ENCODE measurements at places on chromosomes 2 and 18. TPM values are rescaled to one million over a fixed set of nuclear protein-coding genes. Genes with fewer than 3 reads are reported as not detected.

The C2orf78 gene
- not detected for total RNA-seq

The CYS1 gene
- 0.15 TPM for total RNA-seq

The CLIP4 gene
- 25.1 TPM for total RNA-seq

DNA sequence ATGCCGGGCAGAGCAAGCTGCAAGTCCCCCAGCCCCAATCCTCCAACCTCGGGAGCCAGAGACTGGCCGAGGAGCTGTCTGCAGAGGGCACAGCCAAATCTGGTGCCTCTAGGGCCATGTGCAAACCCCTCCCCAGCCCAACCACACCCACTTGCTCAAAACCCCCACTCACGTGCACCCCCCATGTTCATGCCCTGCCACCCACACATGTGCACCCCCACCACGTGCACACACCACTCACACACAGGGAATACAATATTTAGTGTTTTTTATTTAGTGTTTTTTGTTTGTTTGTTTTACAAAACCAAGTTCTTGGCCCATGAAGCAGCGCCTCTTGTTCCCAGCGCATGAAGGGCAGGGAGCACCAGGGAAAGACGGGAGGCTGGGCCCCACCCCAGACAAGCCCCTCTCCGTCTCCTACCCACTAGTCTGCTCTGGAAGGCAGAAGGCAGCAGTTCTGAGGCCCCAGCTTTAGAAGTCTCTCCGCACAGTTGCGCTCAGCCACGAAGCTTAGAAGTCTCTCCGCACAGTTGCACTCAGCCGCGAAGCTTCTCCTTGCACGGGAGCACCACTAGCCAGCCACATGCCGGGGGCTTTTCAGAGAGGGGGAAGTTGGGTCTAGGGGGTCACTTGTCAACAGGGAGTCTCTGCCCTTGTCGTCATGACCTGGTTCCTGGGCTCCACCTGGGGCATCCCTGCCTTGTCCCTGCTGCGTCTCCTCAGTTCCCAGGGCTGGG, 276.1 kb upstream of the HDAC4 start:
- no peaks in the 10 kb centered on the region for H3K4me1 ChIP-seq
- H3K27ac ChIP-seq: no peak overlapping the region
- no peak for DNase-seq
- H3K36me3 ChIP-seq: no peaks in the 10 kb centered on the region

GRCh38 chr2:68388358-68388757, 23.3 kb downstream of the PLEK start:
- H3K4me1 ChIP-seq: no peaks in the 10 kb centered on the region
- no peaks in the 10 kb centered on the region for H3K36me3 ChIP-seq
- H3K27me3 ChIP-seq: peaks cover 53% of the 10 kb centered on the region
- H3K27ac ChIP-seq: no peak overlapping the region

DNA sequence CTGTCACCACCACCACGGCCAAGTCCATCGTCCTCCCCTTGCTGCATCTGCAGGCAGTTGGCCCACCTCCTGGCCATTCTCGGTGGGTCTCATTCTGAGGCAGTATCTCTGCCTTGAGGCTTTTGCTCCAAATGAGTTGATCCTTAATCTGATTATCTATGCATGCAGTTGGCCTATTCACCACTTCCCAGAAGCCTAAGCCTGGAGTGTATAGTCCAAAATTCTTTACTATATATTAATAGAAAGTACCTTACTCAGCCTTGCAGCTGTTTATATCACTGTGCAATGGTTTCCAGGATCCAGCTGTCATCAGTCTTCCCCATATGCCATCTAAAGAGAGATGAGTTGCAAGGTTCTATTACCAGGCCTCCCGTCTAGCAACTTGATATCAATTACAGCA, 292.4 kb downstream of the SS18 start:
- H3K36me3 ChIP-seq: no peaks in the 10 kb centered on the region
- DNase-seq: no peak
- no peaks in the 10 kb centered on the region for H3K4me1 ChIP-seq
- H3K4me3 ChIP-seq: no peak overlapping the region
- no peak overlapping the region for H3K27ac ChIP-seq

- DNase-seq: no peak
- H3K27ac ChIP-seq: no peak overlapping the region
- H3K4me1 ChIP-seq: no peaks in the 10 kb centered on the region
- H3K4me3 ChIP-seq: no peak overlapping the region
These were observed 669.0 kb upstream of the CDH7 start for GRCh38 chr18:65081786-65082185.

DNA sequence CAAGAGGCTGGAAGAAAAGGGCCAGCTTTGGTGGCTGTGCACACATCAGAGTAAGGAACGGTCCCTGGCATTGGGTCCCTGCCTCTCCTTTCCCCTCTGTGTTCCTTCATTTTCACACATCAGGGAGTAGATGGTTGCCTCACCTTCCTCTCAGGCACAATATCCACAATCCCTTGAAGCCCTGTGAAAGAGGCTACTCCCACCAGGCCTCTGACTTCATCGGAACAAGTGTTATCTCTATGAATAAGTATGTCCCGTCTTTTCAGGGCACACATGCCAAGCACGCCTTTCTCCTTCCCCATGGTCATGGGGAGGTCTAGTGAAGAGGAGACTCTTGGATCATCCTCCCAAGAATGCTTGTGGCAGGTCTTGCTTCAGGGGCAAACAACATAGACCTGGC, 61.2 kb upstream of the LMAN1 start:
- H3K4me1 ChIP-seq: no peaks in the 10 kb centered on the region
- no peak overlapping the region for H3K4me3 ChIP-seq
- H3K27me3 ChIP-seq: no peaks in the 10 kb centered on the region
- DNase-seq: no peak
- H3K36me3 ChIP-seq: no peaks in the 10 kb centered on the region

DNA sequence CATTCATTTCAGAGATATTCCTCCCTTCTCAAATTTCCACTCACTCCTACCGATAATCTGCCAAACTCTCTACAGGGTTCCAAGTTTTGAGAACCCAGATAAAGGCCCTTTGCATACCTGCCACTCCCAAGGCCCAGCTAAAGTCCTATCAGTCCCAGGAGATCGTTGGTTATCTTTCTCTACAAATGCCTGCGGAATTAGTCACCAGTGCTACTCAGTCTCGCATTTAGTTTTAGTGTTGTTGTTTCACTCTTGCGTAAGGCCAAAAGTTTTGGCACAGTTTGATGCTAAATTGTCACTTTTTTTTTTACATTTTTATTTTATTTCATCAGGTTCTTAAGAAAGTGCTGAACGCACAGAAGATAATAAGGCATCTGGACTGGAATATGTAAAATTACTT, 29.2 kb upstream of the SETBP1 start:
- no peaks in the 10 kb centered on the region for H3K27me3 ChIP-seq
- peak; percentile 62 for DNase-seq
- H3K36me3 ChIP-seq: no peaks in the 10 kb centered on the region
- H3K4me1 ChIP-seq: peaks cover 29% of the 10 kb centered on the region
- H3K4me3 ChIP-seq: no peak overlapping the region
